ENCODE measurements at places on chromosomes 5 and 9.

- no peaks in the 10 kb centered on the region for H3K36me3 ChIP-seq
- no peak overlapping the region for H3K27ac ChIP-seq
- no peak overlapping the region for H3K4me3 ChIP-seq
- no peak for DNase-seq
Observed at GRCh38 chr9:31232485-31232884, 1152.0 kb upstream of the ACO1 start.

DNA sequence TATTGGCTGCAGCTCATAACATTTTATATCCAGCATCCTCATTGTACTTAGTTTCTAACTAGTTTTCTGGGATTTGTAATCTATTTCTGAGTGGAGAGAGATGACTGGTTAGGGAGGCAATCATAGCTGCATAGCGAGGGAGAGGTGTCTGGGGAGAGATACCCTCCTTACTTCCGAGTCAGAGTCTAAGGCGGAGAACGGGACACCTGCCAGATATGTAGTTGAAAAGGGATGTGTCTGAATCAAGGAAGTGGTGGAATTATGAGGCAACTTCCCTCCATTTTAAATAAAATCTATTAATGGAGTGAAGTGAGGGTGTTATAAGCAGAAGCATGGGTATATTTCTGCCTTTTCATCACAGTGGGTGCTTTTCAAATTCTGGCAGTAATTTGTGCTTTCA, 126.5 kb downstream of the MAST4 start:
- no peak overlapping the region for H3K4me3 ChIP-seq
- no peak for DNase-seq
- no peaks in the 10 kb centered on the region for H3K27me3 ChIP-seq
- H3K27ac ChIP-seq = no peak overlapping the region

DNA sequence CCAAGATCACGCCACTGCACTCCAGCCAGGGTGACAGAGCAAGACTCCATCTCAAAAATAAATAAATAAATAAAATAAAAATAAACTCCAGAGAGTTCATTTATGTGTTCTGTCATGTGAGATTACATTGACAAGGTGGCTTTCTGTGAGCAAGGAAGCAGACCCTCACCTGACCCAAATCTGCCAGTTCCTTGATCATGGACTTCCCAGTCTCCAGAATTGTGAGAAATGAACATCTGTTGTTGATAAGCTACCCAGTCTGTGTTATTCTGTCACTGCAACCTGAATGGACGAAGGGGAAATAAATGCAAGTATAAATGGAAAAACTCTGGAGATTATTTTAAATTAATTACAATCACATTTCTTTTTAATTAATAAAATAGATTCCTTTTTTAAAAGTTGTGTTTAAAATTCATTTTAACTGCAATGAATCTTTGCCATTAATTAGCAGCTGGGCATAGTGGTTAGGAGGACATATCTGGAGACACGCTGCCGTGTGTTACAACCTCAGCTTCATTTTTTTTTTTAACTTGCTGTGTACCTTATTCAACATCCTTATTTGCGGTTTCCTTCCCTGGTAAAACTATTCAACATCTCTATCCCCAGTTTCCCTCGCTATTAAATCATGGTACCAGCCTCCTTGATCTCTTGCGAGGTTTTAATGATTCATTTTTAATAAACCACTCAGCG, 376.4 kb downstream of the CHSY3 start:
- H3K27ac ChIP-seq = no peak overlapping the region
- no peaks in the 10 kb centered on the region for H3K4me1 ChIP-seq
- H3K27me3 ChIP-seq = no peaks in the 10 kb centered on the region
- no peaks in the 10 kb centered on the region for H3K36me3 ChIP-seq
- no peak for DNase-seq
- no peak overlapping the region for H3K4me3 ChIP-seq

DNA sequence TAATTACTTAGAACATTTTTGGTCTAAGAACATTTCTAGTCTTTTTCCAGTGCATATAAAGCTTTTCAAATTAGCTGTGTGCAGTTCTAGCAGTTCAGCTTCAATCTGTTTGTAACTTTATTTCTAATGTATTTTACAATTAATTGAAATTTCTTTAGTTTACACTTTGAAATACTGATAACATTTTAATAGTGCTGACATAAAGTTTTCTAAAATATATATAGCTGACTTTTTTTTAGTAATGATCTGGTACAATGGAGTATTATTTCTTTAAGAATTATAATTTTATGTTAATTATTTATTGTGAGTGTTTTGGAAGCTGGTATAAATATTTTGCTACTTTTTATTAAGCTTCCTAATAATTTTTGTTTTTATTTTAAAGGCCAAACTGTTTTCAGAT, 43.3 kb downstream of the CCNH start:
- H3K4me3 ChIP-seq = no peak overlapping the region
- no peaks in the 10 kb centered on the region for H3K36me3 ChIP-seq
- H3K27me3 ChIP-seq = no peaks in the 10 kb centered on the region

GRCh38 chr9:4030751-4031150, 269.1 kb downstream of the GLIS3 start:
- no peak overlapping the region for H3K27ac ChIP-seq
- no peaks in the 10 kb centered on the region for H3K27me3 ChIP-seq
- no peak overlapping the region for H3K4me3 ChIP-seq
- DNase-seq = no peak
- no peaks in the 10 kb centered on the region for H3K4me1 ChIP-seq
- H3K36me3 ChIP-seq = no peaks in the 10 kb centered on the region

Data from psoas muscle (tissue), 8 donors.